ENCODE measurements at places on chromosomes 13 and 19.
A peak's percentile ranks its signal among the peaks of the same experiment; 100 is the strongest.

DNA sequence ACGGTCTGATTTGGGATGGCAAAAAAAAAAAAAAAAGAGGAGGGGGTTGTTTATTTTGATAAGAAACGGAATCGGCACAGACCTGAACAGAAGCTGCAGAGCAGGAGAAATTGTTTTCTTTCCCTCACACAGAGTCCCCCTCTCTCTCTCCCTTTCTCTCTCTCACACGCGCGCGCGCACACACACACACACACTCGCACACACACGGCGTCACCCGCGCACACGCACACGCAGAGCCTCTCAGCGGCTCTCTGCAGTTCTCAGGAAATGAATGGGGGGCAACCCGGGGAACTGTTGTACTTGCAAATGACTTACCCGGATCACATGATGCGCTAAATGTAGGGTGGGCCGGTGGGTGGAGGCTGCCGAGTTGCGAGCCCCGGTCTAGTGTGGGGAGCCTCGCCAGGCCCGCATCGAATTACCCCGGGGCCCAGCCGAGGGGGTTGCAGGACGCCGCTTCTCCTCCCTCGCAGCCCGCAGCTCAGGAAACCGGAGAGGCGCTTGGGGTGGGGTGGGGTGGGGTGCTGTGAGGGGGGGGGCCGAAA lies 475 bp downstream of the KLF12 start:
- peak; percentile 92 for DNase-seq

GRCh38 chr13:97101912-97102708 lies 107.8 kb upstream of the OXGR1 start:
- DNase-seq: no peak

- peak; percentile 81 for DNase-seq
Measured at GRCh38 chr19:4803736-4804695, 12.5 kb downstream of the FEM1A start.

- DNase-seq: no peak
Measured at GRCh38 chr19:16893686-16893989, 4.8 kb downstream of the F2RL3 start.

DNA sequence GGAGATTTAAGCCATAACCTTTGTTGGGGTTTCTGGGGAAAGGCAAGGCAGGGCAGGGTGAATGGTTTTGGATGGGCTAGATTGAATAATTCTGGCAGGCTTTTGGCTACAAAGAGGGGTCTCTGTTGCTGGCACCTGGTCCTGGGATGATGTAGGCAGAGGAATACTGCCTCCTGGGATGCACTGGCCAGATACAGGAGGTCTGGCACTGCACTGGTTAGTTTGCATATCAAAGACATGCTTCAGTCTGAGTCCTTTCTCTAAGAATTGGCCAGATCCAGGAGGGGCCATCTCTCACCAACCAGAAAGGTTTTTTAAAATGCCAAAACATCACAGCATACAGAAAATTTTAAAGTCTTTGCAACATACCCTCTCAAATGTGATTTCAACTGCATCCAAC lies 8.0 kb upstream of the MEDAG start:
- no peak for DNase-seq
